ENCODE measurements at places on chromosomes 13 and 19. TPM values are rescaled to one million over a fixed set of nuclear protein-coding genes. Genes with fewer than 3 reads are reported as not detected.

GRCh38 chr13:59364641-59365085, 799.1 kb downstream of the DIAPH3 start:
- no peak for DNase-seq
- no peaks in the 10 kb centered on the region for H3K4me1 ChIP-seq
- H3K27me3 ChIP-seq: no peaks in the 10 kb centered on the region
- no peak overlapping the region for H3K4me3 ChIP-seq
- no peak overlapping the region for H3K27ac ChIP-seq

NAPSA gene
- not detected for total RNA-seq

LGALS7B gene
- 0.73 TPM for total RNA-seq

DNA sequence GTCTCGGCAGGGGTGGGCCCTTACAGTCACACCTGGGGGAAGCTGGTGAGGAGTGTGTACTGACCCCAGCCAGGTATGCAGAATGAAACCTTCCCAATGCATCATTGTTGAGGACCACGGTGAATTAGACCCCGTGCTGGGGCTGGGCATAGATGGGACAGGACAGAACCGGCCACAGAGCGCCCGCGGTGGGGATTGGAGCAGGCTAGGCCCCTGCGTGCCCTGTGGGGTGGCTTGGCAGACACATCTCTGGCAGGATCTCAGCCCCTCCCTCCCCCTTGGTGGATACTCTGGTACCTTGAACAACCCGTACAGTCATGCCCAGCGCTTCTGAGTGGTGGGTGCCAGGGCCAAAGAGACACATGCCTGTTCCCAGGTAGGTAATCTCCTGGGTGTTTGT, 200.6 kb downstream of the TEX29 start:
- peaks cover 6% of the 10 kb centered on the region for H3K27me3 ChIP-seq
- H3K36me3 ChIP-seq: no peaks in the 10 kb centered on the region
- no peaks in the 10 kb centered on the region for H3K4me1 ChIP-seq
- DNase-seq: no peak

DNA sequence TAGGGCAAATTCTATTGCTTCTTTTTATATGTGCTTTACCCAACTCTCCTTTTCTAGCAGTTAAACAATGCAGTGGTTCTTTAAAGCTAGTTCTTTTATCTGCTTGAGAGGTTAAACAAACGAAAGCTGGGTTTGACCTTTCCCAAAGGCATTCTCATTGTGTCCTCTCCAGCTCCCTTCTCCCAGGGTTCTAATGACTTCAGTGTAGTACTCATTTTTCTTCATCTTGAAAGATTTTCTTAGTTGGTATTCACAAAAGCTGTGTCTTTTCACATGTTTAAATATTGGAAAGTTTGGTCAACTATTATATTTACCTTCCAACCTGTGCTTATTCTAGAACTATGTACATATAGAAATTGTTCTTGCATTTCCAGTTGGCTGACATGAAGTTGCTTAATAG, 1.5 kb downstream of the WASF3 start:
- H3K27me3 ChIP-seq: 0 out of 3 replicates have a peak, but pooled peaks cover 9% of the 10 kb centered on the region
- DNase-seq: peak; percentile 88
- H3K27ac ChIP-seq: peak overlapping the region; percentile 44

DNA sequence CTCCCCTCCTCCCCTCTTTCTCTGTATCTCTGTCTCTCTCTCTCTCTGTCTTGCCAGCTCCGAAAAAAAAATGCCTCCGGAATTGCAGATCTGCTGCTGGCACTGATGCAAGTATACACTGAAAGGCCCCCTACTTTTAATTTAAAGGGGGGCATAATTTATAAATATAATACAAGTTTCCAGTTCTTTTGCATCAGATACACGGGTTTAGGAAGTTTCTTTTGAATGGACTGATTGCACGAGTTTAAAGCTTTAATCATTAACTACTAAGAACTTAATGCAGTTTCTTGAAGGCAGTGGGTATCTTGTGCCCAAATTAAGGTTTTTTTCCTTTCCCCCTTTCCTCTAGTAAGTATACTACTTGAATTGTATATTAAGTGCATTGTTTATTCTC, 1.4 kb downstream of the FGF9 start:
- peaks cover 47% of the 10 kb centered on the region for H3K4me1 ChIP-seq
- no peak overlapping the region for H3K4me3 ChIP-seq
- H3K27me3 ChIP-seq: peaks cover 16% of the 10 kb centered on the region
- no peaks in the 10 kb centered on the region for H3K36me3 ChIP-seq
- no peak for DNase-seq
- H3K27ac ChIP-seq: no peak overlapping the region

SPRYD7 gene
- 6.8 TPM for total RNA-seq

GRCh38 chr19:56400485-56400884, 3.6 kb upstream of the ZNF583 start:
- H3K36me3 ChIP-seq: no peaks in the 10 kb centered on the region
- H3K27ac ChIP-seq: no peak overlapping the region
- H3K4me1 ChIP-seq: peaks cover 16% of the 10 kb centered on the region
- DNase-seq: no peak
- H3K4me3 ChIP-seq: no peak overlapping the region
- H3K27me3 ChIP-seq: no peaks in the 10 kb centered on the region

- peak overlapping the region; percentile 44 for H3K4me3 ChIP-seq
- peaks cover 70% of the 10 kb centered on the region for H3K4me1 ChIP-seq
- H3K27me3 ChIP-seq: no peaks in the 10 kb centered on the region
- H3K27ac ChIP-seq: peak overlapping the region; percentile 41
- peak; percentile 81 for DNase-seq
These were observed 408.2 kb downstream of the COG6 start for GRCh38 chr13:40063703-40064102.

ZNF530 gene
- total RNA-seq: 7.8 TPM

PNMA8C gene
- total RNA-seq: not detected

RGS9BP gene
- total RNA-seq: not detected

GRCh38 chr19:49157445-49158224, at the start of gene TRPM4:
Gene TRPM4 (plus strand): TSS chr19:49157792. CDS start chr19:49157867, 75 bp downstream.
- H3K27me3 ChIP-seq: no peaks in the 10 kb centered on the region
- peak; percentile 61 for DNase-seq
- H3K27ac ChIP-seq: peak within 1 kb of the TSS; percentile 48
- H3K4me3 ChIP-seq: peak within 1 kb of the TSS; percentile 73
- peaks cover 56% of the 10 kb centered on the region for H3K4me1 ChIP-seq

- no peaks in the 10 kb centered on the region for H3K36me3 ChIP-seq
- no peaks in the 10 kb centered on the region for H3K27me3 ChIP-seq
- DNase-seq: no peak
- no peak overlapping the region for H3K27ac ChIP-seq
- H3K4me3 ChIP-seq: no peak overlapping the region
These were observed 7.9 kb downstream of the INTS6 start for GRCh38 chr13:51444922-51445321.

DNA sequence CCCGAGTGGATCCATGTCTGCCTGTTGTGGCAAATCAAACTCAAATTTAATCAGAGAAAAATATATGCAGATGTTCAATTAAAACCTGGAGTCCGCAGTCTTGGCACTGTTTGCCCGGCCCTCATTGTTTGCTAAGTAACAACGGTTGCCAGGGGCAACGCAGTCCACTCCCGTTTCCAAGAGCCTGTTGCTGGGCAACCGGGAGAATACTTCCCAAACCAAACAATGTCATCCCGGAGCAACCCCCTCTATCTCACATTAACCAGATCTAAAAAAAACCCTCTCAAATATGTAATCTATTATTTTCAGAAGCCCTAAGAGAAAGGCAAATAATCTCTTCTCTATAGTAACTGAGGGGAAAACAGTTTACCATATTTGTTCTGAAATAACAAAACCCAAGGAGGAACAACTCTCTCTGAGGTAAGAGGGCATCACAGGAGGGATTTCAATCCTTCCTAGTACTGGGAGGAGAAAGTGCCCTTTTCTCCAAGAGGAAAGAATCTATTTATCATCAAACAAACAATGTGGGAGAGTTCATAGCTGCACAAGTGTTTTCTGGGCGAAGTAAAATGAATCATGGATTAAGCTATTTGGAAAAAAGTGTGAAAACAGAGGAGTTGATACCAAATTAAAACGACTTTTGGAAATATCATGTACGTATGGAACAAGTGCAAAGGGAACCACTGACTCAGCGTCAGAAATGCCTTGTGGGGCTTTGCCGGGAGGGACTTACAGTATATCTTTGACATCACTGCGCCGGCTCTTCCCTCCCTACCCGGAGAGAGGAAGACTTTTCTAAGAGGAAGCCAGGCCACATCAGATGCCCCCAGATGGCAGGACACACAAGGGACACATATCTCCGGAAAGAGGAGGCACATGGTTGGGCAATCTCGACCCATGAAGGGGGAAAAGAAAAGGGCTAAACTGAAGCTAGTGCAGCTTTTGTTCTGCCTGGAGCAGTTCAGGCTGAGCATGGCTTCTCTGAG, 43.3 kb downstream of the RFX2 start:
- peak overlapping the region; percentile 53 for H3K4me3 ChIP-seq
- H3K4me1 ChIP-seq: peaks cover 43% of the 10 kb centered on the region
- H3K27me3 ChIP-seq: 0 out of 3 replicates have a peak, but pooled peaks cover 4% of the 10 kb centered on the region
- H3K36me3 ChIP-seq: no peaks in the 10 kb centered on the region

TEKTIP1 gene
- not detected for total RNA-seq

ZNF540 gene
- total RNA-seq: 0.40 TPM

- DNase-seq: no peak
- no peak overlapping the region for H3K27ac ChIP-seq
- H3K4me3 ChIP-seq: no peak overlapping the region
- peaks cover 21% of the 10 kb centered on the region for H3K27me3 ChIP-seq
These were observed 24.5 kb downstream of the EFNA2 start for GRCh38 chr19:1309977-1310852.

- DNase-seq: peak; percentile 52
- H3K36me3 ChIP-seq: no peaks in the 10 kb centered on the region
- peaks cover 42% of the 10 kb centered on the region for H3K4me1 ChIP-seq
- H3K27me3 ChIP-seq: no peaks in the 10 kb centered on the region
These were observed 35.4 kb upstream of the MAP3K10 start for GRCh38 chr19:40155749-40156265.

GRCh38 chr13:29472332-29472961, 123.0 kb downstream of the SLC7A1 start:
- H3K4me1 ChIP-seq: no peaks in the 10 kb centered on the region
- H3K27me3 ChIP-seq: 0 out of 3 replicates have a peak, but pooled peaks cover 6% of the 10 kb centered on the region
- no peaks in the 10 kb centered on the region for H3K36me3 ChIP-seq
- H3K4me3 ChIP-seq: no peak overlapping the region
- DNase-seq: peak; percentile 59

NDUFA7 gene
- 57.2 TPM for total RNA-seq

- no peak for DNase-seq
- peak overlapping the region; percentile 73 for H3K4me3 ChIP-seq
- peaks cover 46% of the 10 kb centered on the region for H3K4me1 ChIP-seq
- peak overlapping the region; percentile 100 for H3K27ac ChIP-seq
- no peaks in the 10 kb centered on the region for H3K27me3 ChIP-seq
- H3K36me3 ChIP-seq: peaks cover 17% of the 10 kb centered on the region
These were observed 1.3 kb downstream of the FAM174C start for GRCh38 chr19:1276628-1277022.

Data from HepG2 (cell line).